Stimulated activated CD4-positive, alpha-beta T cell treated with anti-CD3 and anti-CD28 coated beads, Interleukin-1b, Interleukin-23, amount 100 ng/mL, for 1 hour (primary cell): ENCODE measurements at places on chromosomes 7 and 10.

DNA sequence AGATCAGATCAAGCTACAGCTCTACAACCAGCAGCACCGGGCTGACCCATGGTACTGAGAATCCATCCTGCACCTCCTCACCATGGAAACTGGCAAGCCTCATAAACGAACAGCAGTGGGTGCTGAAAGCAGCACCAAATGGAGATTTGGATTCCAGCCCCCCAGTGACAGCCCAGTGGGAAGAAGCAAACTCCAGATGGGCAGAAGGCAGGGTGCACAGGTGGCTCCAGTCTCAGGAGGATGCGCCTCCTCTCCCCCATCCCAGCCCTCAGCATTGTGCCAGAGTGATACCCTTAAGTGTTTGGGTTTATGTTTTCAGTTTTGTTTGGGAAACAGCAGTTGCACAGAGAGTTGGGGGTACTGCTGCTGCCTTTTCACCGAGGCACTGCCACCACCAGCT, 20.6 kb upstream of the SMO start:
- DNase-seq, result no peak

DNA sequence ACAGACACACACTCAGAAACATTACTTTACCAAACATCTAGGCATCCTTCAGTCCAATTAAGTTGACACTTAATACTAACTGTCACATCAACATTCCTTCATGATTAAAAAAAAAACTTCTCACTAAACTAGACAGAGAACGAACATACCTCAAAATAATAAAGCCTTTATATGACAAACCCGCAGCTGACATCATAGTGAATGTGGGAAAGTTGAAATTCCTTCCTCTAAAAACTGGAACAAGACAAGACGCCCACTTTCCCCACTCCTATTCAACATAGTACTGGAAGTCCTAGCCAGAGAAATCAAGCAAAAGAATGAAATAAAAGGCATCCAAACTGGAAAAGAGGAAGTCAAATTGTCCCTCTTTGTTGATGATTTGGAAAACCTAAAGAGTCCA, 96.9 kb upstream of the PPP1R9A start:
- no peak for DNase-seq

DNA sequence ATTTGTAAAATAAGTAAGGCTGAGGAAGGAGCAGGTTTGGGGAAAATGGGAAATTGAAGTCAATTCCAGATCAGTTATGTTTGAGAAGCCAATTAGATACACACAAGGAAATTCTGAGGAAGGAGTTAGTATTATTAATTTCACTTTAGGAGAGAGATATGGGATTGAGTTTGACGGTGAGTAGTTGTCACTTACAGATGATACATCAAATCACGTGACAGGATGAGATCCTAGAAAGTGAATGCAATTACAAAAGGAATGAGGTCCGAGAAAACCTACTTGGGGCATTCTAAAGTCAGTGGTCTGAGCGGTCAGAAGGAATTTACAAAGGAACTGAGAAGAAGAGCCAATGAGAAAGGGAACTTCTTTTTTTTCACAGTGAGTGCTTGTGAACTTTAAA, 364.3 kb upstream of the TMEM229A start:
- DNase-seq, result no peak

DNA sequence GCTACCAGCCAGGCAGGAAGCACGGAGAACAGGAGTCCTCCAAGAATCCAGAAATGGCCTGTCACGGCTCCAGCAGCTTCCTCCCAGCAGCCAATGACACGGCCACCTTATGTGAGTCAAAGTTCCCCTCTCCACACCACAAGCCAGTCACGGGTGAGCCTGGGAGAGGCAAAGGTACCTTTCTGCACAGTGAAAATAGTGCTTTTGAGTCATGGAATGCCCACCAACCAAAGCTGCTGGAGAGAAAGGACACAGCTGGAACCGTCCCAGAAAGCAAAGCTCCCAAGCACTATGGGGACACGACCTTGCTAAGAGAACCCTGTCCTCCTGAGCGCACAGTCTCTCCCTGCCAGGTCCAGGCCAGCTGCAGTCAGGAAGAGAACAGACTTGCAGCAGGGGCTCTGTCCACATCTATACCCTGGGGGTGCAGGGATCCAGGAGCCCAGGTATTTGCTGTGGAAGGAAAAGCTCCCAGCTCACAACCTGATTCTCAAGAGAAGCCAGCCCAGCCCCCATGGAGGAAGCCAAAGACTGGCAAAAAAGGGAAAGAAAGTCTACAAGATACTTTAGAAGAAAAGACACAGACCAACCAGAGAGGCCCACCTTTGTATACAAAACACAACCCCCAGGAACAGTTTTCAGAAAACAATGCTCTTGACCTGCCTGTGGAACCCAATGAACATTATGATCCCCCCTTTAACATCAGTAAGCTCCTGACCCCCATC, 24.4 kb downstream of the C10orf71 start:
- no peak for DNase-seq

DNA sequence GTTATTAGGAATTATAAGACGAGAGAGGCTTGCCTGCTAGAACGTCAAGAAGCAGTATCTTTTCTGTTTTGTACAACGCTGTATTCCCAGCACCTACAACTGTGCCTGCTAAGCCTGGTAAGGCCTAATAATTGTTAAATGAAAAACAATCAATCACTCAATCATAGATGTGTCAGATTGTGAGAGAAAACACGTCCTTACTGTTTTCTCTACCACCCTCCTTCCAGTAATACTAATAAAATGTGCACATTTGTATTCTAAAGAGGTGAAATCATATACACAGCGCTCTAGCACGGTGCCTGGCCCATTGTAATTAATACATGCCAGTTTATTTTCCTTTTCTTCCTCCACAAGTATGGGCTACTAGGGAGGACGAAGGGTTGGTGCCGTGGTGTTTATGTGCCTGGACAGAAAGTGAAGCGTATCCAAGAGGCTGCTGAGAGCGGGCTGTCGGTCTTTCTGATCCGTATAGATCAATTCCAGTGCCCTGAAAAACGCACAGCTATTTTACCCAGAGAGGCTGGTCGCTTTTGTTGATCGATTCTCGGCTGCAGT, 1.5 kb upstream of the AUTS2 start:
- DNase-seq, result no peak

- DNase-seq, result no peak
Measured at GRCh38 chr10:99394256-99394655, 36.2 kb downstream of the GOT1 start.

DNA sequence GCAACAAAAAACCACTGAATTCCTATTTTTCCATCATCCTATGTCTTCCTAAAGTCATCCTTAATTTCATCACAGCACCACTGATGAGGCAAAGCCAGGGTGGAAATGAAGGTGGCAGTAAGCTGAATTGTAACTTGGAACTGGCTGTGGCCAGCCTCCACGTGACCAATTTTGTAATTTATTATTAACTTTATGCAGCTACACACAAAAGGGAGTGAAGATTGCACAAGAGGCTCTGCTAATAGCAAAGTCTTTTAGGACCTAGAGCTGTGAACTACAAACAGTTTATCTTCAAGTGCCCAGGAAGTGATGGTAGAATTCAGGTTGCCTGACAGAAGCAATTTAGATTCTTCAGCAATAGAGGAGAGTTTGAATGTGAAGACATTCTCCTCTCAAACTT, 176.4 kb downstream of the CCDC71L start:
- DNase-seq, result no peak

- DNase-seq, result no peak
Measured at GRCh38 chr7:141275350-141275749, 201.5 kb downstream of the TMEM178B start.
